Activated CD4-positive, alpha-beta T cell treated with anti-CD3 and anti-CD28 coated beads for 24 hours (primary cell): ENCODE measurements at places on chromosomes 16 and 17.

DNA sequence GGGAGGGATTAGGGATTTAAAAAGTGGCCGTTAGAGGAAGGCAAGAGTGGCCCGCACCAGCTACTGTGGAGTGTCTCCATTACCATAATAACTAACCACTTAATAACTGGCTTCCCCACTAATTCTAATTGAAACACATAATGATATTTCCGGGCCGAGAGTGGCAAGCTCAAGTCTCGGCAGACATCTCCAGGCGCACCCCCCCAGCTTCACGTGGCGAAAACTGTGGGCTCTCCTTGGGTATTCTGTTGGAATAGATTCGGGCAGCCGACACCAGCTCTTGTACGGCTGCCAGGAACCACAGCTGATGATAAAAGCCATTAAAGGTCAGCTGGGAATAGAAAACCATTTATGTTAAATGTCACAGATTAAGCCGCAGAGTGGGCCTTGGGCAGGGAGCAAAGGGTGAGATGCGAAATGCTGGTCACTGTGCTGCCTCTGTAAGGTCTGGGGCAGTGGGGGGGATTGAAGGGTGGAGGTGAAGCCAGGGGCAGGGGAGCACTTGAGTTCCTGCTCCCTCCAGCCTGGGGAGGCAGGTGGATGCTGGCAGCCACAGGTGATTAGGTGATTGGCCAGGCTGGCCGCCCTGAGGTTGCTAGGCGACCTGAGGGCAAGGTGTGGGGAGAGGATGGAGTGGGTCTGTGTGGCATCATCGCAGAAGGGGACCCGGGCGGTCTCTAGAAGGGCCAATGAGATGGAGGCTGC lies 115.6 kb upstream of the SDK2 start:
- no peak for DNase-seq

DNA sequence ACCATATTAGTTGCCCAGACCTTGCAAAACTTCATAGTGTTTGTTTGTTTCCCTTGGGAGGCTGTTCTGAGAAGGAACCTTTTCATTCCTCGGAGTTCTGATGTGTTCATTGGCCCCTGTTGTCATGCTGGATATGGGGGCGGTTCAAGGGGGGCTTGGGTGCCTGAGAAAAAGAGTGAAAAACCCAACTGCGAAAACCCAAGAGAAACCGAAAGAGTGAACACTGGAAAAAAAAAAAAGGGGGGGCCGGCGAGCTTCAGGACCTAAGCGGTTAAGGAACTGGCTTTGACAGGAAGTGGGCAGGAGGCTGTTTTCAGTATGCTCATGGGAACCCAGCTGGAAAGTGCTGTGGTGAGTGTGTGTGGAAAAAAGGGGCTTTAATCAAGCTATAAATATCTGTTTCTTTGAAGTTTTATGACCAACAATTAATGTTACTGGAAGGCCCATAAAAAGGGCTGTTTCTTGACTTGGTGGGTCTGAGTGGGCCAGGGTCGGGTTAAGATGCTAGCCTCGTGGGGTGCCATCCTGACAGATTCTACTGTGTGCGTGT lies 510.7 kb downstream of the MAF start:
- peak; percentile 50 for DNase-seq

DNA sequence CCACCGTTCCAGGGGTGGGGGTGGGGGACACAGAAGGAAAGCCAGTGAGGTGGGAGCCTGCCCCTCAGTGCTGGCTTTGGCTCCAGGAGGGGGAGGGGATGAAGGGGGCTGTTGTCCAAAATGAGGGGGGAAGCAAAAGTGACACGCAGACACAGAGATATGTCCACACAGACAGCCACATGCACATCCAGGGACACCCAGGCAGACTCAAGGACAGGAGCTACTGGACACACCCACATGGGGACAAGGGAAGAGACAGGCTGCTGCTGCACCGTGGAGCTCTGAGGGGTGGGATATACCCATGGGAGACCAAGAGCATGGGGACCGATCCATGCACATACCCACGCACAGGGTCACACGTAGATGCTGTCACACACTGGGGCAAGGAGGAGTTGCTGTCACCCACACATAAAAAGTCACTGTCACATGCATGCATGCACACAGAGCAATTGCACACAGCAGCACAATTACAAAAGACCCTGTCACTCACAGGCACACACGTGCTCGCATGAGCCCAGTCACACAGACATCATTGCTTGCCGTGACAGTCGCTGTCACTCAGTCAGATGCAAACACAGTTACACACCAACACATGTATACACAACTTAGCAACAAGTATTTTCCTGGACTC lies 1.3 kb downstream of the THRA start:
- DNase-seq, result no peak

GRCh38 chr16:47732523-47733111 lies 271.5 kb downstream of the PHKB start:
- DNase-seq, result no peak

GRCh38 chr17:40538019-40538935 lies 27.0 kb downstream of the CCR7 start:
- DNase-seq, result no peak

DNA sequence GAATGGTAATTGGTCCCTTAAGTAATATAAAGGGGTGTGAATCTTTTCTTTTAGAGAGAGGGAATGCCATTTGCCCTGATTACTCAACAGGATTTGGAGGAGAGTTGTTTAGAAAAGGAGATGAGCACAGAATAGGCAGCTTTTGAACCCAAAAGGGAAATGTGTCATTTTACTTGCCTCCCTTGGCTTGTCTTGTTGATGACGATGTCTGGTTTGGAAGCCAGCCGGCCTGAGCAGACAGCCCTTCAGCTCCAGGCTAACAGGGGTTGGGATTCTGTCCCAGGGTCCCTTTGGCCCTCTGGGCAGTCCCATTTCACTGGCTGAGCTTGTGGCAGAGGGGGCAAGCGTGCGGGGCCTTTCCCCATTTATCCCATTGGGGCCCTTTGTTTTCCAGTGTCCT lies 22.3 kb upstream of the PRKAR1A start:
- no peak for DNase-seq

- DNase-seq, result no peak
Measured at GRCh38 chr17:67056746-67057490, 12.6 kb downstream of the CACNG1 start.

GRCh38 chr16:85999778-86000177 lies 100.8 kb downstream of the IRF8 start:
- no peak for DNase-seq

DNA sequence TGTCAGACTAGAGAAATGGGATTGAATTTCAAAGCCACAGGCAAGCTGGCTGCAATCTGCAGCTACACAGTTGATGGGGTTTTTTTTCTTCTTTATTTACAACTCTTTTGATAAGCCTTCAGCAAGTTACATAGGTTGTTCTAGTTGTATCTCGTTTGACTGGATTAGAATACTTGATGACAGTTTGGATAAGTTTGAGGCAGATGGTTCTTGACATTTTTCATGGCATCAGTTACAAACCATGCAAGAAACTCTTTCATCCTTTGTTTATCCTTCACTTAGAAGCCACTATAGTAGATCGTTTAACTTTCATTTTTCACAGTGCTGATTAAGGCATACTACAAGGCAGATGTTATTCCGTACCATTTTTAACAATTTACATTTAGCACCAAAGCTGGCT lies 238.9 kb downstream of the TOX3 start:
- DNase-seq, result no peak

GRCh38 chr17:74252211-74252610 lies 21.8 kb upstream of the DNAI2 start:
- DNase-seq, result no peak

DNA sequence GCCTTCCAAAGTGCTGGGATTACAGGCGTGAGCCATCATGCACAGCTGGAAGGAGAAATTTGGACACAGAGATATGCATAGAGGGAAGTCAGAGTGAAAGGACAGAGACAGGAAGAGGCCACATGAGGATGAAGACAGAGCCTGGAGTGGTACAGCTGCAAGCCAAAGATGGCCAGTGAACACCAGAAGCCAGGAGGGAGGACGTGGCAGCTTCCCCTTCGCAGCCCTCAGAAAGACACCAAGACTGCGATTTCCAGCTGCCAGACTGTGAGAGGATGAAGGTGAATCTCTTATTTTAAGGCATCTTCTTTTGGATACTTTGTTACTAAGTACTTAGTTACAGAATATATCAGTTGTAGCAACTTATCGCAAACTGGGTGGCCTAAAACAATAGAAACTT lies 60.5 kb upstream of the PLCG2 start:
- no peak for DNase-seq

DNA sequence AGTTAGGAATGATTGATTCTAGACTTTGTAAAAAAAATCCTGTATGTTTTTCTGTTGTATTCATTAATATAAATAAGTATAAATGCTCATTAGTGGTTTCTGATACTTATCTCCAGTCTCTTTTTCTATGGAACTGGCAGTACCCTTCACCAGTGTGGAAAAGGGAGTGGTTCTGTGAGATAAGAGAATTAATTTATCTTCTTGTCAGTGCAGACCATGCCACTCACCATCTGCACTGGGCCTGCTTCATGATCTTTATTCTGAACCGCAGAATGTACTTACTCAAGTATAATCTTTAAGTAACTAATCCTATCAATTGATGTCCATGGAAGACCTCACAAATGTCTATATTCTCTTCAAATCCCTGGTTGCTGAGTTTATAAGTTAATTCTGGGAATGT lies 836.1 kb upstream of the CDH8 start:
- no peak for DNase-seq

DNA sequence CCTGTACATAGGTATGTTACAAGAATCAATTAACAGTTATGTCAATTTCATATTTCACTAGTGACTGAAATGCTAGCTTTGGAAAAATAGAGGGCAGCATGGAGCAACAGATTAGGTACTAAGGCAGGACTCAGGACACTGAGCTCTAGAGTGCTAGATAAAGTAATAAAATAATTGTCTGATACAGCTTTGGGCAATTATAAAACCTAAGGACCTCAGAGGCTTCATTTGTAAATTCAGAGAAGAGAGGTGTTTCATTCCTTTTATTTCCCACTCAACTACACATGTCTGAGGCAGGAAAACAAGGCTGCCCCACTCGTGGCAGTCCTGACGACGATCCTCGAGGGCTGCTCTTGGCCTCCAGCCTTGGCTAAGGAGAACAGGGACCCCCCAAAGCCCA lies 81.5 kb downstream of the CA4 start:
- DNase-seq, result no peak

- no peak for DNase-seq
Measured at GRCh38 chr17:61393550-61393903, 6.1 kb upstream of the TBX2 start.

GRCh38 chr17:82017612-82018151 lies 5.0 kb downstream of the CENPX start:
- no peak for DNase-seq

DNA sequence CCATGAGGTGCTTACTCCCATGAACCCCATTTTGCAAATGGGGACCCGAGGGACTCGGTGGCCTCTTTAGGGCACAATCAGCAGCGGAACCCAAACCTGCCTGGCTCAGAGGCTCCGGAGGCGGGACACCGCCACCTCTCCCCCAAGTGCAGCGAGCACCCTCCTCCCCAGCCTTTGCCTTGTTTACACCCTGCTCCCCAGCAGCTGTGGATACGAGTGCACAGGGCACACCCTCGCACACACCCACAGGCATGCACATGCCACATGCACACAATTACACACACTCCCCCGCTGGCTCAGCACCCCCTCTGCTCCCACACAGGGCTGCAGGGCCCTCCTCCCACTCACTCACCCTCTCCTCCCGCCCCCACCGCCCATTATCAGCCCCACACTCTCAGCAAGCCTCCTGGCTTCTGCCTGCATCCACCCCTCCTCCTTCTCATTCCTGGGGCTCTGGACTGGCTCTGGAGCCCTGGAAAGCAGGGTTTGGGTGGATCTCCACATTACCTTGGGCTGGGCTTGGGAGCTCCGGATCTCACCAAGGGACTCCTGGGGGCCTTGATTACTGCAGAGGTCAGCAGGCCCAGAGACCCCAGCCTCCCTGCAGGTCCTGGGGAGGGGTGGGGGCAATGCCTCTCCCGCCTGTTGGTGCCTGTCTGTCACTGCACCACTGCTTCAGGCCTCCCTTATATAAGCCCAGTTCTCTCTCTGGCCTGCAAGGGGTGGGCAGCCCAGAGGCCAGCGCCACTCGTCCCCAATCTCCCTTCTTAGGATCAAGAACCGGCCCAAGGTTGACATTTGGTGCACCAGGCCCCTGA lies 6.4 kb downstream of the PDK2 start:
- DNase-seq, result no peak

GRCh38 chr17:50890675-50891516 lies 24.7 kb upstream of the TOB1 start:
- no peak for DNase-seq

DNA sequence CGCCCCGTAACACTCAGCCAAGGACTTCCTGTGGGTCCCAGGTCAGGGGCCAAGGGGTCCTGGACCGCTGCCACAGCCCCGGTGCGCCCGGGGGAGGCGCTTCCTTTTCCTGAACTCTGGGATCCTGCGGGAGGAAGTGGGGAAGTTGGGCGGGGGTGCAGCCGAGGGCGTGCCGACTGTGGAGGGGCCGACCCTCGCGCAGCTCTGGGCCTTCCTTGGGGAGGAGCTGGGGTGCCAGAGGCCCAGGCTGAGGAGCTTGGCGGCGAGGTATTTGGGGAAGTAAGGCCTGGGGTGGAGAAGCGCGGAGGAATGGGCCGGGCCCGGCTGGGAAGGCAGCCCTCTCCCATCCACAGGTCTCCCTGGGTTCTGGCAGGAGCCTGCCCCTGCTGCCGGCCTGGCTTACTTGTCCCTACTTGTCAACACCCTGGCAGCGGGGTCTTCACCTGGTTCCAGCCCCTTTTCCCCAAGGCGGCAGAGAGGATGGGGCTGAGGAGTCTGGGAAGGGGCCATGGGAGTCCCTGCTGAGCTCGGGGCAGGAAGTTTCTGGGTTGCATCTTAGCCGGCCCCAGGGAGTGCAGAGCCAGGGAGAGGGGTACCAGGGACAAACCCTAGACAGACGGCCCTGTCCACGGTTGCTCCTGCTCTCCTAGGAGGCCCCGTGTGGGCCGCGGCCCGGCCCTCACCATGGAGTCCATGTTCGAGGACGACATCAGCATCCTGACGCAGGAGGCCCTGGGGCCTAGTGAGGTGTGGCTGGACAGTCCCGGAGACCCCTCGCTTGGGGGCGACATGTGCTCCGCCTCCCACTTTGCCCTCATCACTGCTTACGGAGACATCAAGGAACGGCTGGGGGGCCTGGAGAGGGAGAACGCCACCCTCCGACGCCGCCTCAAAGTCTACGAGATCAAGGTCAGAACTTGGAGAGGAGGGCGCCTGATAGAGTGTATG lies 1.7 kb downstream of the TBKBP1 start:
- no peak for DNase-seq

- DNase-seq, result no peak
Measured at GRCh38 chr17:46958041-46958591, 20.9 kb downstream of the RPRML start.

- peak; percentile 48 for DNase-seq
Measured at GRCh38 chr17:63425483-63425882, 20.6 kb downstream of the CYB561 start.

DNA sequence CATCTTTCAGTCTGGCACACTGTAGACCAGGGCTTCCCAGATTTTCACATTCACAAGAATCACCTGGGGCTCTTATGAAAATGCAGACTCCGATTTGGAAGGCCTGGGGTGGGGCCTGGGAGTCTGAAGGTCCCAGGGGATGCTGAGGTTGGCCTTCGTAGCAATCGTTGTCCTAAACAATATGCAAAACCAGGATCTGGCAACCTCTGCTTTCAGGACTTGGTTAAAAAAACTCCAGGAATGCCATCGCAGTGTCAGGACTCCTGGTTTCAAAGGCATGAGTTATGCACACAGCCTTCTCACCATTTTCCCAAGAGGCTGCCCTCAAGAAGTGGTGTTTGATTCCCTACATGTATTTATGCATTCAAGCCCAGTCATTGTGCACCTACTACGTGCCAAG lies 6.7 kb downstream of the CLEC19A start:
- DNase-seq, result no peak

GRCh38 chr17:81378941-81379511 lies 16.2 kb upstream of the BAHCC1 start:
- no peak for DNase-seq
